NCI-H2029 (cell line): ENCODE measurements at places on chromosomes 4 and X.

GRCh38 chrX:68647156-68647957 lies at the start of gene STARD8:
STARD8 (plus strand) TSS chrX:68647666; CDS start chrX:68647883, 217 bp downstream.
- no peak for DNase-seq

DNA sequence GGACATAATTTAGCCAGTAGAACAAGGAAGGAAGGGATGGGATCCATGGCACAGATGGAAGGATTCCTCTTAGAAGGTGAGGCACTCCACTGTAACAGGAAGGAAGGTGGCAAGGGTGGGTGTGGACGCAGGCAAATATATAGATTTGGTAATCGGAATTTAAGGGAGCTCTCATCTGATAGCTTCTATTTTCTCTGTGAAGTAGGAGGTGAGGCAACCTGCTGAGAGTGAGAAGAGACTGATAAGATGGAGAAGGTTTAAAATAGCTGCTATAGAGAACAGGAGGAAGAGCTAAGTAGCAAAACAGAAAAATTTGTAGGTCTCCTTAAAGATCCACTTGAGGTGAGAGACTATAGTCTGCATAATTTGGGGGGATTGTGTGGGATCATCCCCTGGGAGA lies 61.8 kb upstream of the BRS3 start:
- DNase-seq: no peak

- no peak for DNase-seq
Observed at GRCh38 chrX:46326161-46326560, 219.1 kb downstream of the ZNF674 start.

- DNase-seq: no peak
Observed at GRCh38 chrX:65451663-65452062, 82.9 kb downstream of the LAS1L start.

DNA sequence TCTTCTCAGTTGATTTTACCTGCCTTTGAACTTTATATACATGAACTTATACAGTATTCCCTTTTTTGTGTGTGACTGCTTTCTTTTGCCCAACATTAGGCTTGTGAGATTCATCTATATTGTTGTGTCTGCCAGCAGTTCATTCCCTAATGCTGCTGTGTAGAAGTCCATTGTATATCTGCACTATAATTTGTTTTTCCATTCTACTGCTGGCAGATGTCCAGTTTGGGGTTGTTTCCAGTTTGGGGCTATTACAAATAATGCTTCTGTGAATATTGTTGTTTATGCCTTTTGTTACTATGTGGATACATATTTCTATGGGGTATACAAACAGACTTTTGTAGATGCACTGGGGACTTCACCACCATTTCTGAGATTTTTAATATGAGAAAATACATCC lies 268.4 kb downstream of the DCTD start:
- DNase-seq: no peak

DNA sequence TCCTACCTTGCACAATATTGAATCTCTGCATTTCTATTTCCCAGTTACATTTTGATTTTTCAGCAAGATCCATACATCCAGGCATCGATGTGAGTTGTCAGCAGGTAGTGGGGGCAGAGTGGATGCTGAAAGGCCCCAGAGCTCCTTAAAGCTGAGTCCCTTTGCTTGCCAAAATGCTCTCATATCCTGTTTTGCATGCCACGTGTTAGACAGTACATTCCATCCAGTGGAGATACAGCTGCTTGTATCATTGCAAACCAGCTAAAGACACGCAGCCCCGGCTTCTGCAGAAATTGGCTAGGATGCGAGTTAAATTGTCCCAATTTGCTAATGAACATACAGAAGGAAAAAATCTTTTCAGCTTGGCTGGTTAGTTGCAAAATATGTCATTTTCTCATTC lies 179.6 kb upstream of the MXRA5 start:
- DNase-seq: no peak

DNA sequence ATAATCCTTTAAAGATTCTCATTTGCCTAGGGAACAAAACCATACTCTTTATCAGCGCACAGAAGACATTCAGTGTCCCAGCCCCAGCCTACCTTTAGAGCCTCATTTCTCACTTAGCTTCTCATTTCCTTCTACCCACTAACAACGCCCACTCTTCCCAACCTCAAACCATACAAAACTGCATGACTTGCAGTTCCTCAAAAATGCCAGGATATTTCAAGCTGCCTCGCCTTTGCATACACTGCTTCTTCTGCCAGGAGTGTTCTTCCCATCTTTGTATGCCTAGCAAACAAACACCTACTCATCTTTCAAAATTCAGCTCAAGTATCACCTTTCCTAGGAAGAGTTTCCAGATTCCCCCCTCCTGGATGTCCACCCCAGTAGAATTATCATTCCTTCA lies 129.9 kb upstream of the ADGRL3 start:
- DNase-seq: no peak

- no peak for DNase-seq
Observed at GRCh38 chr4:139986689-139987501, 167.1 kb downstream of the MAML3 start.

DNA sequence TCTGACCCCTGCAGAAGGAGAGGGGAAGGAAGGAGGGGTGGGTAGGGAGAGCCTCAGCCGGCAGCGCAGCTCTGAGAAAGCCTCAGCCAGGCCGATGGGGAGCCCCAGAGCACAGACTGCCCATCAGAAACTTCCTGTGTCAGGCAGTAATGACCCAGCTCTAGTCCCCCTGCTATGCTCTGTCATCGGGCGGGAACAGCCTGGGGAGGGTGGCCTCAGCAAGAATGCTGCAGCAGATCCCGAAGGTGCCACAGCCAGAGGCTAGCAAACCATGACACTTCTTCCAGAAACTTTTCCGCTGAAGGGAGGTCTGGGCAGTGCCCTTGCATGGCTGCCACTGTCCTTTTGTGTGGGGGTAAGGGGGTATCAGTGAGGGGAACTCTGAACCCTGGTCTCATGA lies 279.0 kb downstream of the BCOR start:
- no peak for DNase-seq

DNA sequence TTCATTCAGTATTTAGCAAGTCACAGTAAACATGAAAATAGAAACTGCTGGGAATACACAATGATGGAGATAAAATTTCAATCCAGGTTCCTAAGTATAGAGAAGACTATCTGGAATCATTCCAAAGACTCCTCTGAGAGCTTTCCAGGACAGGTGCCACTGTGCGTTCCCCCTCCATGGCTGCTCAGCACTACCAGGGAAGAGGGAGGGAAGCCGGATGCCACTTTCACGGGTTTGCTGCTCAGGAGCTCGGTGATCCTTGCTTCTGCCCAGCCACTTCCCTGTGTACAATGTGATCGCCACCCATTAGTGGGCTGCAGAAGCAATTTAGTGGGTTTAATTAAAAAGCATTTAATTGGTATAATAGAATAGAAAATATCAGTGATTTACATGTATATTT lies 94.5 kb downstream of the FNIP2 start:
- DNase-seq: peak; percentile 71

- DNase-seq: no peak
Observed at GRCh38 chrX:118724775-118725174, 2.6 kb upstream of the IL13RA1 start.

DNA sequence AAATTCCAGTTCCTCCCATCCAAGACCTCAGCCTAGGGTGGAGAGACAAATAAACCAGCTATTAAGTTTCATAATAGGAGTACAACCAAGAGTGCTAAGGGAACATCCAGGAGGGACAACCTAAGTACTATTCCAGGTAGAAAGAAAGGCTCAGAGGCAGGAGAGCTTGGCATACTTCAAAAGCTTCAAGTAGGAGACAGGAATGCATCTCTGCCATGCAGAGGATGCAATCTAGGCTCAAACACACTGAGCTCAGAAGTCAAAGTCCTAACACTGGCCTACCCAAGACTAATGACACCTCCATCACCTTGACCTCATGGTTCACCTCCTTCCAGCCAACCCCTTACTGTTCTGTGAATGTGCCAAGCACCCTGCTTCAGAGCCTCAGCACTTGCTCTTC lies 8.1 kb downstream of the WDFY3 start:
- no peak for DNase-seq

GRCh38 chr4:62408454-62408853 lies 1208.3 kb downstream of the ADGRL3 start:
- no peak for DNase-seq

GRCh38 chr4:73589261-73589847 lies 30.9 kb downstream of the RASSF6 start:
- DNase-seq: no peak

- DNase-seq: no peak
Observed at GRCh38 chr4:141462361-141462760, 174.0 kb upstream of the IL15 start.

DNA sequence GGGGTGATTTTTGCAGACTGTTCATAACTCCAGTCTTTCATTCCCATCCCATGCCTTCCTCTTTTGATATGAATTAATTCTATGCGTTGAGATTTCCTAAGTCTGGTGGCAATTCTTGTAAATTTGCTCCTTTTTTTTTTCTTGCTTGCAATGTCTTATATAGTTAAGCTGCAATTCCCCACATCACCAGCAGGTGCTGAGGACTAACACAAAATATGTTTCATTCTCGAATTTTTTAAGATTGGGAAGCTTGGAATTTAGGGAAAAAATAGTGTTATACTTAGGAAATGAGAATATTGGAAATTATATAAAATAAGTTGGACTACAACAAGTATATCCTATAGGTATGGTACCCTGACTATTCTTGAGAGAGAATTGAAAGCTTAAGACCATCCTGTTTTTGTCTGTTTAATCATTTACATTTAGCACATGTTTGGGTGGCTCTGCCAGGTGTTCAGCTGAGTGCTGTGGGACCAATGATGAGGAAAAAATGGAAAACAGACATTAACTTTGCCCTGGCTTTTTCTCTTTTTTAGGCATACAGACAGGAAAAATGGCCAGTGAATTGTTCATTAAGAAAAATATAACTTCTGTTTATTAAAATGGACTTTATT lies 30.2 kb downstream of the AFF2 start:
- DNase-seq: no peak

- DNase-seq: no peak
Observed at GRCh38 chr4:153257151-153257620, 52.9 kb downstream of the TRIM2 start.

DNA sequence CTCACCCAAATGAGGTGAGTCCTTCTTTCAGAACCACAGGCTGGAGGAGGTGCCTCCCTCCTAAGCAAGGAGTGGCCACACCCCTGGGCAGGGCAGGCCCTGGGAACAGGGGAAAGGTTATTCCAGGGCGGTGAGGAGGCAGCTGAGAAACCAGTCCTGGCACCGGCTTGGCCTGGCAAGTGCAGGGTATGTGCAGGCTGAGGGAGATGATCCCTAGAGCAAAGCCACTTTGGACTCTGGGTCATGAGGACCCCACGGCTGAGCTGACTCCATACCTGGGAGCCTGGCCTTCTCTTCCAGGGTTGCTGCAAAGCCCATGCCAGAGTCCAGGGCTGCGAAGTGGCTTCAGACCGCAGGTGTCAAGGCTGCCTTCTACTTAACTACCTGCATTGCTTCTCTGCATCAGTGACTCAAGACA lies 49.5 kb upstream of the HELT start:
- no peak for DNase-seq

DNA sequence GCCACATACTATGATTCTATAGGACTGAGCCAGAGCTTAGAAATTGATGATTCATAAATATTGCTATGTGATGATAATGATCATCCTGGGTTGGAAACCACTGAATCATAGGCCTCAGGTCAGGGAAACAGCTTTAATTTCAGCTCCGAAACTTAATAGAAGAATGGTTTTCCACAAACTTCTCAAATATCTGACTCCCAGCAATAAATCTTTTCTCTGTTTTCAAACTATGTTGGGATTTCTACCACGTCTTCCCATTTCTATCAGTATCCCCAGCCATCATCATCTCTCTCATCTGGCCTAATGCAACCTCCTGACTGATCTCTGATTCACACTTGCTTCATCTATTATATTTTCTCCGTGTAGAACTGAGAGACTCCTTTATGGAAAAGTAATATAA lies 521.8 kb upstream of the AGA start:
- no peak for DNase-seq

- DNase-seq: no peak
Observed at GRCh38 chrX:133970076-133970475, 15.3 kb downstream of the GPC3 start.

- DNase-seq: no peak
Observed at GRCh38 chr4:24403265-24403664, 181.1 kb downstream of the DHX15 start.

DNA sequence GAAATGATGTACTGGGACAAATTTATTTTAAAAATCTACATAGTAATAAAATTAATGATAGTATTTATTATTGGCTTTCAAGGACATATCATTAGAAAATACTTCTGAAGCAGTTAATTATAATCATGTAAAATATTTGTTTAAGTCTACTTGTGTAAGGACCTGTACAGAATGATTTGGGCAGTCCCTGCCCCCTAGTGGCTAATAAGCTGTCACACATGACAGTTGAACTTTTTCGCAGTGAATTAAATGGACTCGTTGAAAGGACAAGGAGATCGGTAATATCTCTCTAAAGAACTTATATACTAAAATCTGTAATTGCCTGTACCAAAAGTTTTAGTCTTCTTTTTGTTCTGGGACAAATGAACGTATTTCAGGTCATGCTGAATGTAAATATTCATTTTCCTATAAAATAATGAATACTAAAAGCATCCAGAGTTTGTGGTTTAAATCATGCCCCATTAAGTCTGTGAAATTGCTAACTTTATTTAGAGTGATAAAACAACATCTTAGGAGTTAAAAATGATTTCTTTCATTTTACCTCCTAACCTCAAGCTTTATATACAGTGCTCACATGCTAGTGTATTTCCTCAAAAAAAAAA lies 13.6 kb downstream of the EXOC1 start:
- DNase-seq: peak; percentile 44

DNA sequence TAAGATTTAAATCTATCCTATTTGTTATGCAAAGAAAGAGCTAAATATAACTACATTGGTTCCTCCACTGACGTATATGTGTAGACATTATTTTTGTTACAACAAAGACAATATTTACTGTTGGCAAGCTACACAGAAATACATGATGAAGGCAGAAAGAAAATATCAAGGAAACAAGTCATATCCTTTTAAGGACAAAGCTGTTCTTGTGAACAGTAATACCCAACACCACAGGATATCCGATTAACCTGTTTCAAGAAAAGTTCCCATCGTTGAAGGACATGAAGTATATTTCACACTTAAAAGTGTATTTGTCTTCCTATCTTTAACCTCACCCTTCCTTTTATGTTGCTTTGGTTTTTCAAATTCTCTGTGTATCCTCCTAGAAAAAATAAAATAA lies 235.8 kb upstream of the AADAT start:
- DNase-seq: no peak

DNA sequence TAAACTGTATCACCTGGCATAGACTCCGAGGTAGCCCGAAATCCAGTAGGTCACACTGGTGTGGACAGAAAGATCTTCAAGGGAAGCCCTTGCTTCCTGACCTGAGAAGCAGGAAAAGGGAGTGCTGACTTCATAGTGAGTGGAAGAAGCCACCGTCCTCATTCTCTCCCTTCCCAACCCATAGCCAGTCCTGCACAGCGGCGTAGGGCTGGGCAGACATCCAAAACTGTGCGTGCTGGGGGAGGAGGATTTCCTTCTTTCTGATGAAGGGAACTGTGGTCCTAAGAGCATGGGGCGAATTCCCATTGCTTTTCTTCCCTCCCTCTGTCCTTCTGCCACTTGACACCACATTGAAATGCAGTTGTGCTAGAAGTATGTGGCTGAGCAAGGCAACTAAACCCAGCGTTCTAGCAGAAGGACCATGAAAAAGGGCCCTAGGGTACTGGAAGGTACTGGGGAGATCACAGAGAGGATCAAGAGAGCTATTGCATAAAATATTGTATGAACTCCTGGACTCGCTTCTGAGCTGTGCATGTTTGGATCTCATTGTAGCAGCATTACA lies 66.9 kb downstream of the STOX2 start:
- no peak for DNase-seq
